ENCODE measurements at places on chromosomes 7 and 10. TPM values are rescaled to one million over a fixed set of nuclear protein-coding genes. Genes with fewer than 3 reads are reported as not detected.

Gene ZNF107
- 7.7 TPM for total RNA-seq

Gene NPTX2
- 3.8 TPM for total RNA-seq

Gene ANTXRL
- total RNA-seq: not detected

Gene NPS
- total RNA-seq: not detected

Gene SPDYE6
- total RNA-seq: not detected

Gene ABCB4
- total RNA-seq: 3.3 TPM

Gene FOXI2
- total RNA-seq: 0.40 TPM

GRCh38 chr10:24251547-24251946 lies 42.6 kb downstream of the KIAA1217 start:
- DNase-seq: no peak

GRCh38 chr10:83233691-83234090 lies 905.6 kb upstream of the GHITM start:
- DNase-seq: no peak

- DNase-seq: no peak
Observed at GRCh38 chr10:103554488-103555324, 61.2 kb downstream of the NEURL1 start.

DNA sequence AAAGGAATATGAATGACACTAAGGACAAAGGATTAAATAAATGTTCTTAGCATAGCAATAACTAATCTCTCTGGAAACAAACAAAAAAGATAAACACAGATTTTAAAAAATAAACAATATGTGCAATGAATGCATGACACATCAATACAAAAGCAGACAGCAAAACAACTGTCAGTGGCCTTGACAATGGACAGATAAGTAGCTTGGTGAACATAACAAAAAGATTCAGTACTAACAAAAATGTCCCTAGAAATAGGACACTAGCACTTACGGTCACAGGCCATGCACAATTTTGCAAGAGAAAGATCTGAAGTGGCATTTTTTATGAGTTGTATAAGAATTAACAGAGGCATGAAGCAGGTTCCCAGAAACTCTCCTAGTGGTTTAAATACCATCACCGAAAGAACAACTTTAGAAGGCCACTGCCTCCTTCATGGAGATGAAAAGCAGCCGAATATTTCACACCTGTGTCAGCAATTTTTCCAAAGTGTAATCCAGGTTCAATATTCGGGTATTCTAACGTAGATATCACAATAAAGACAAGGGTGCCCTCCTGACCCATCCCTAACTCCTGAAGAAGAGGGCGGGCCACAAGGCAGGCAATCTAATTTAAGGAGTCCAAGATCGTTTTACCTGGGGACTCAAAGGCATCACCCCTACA lies 231.3 kb upstream of the MKLN1 start:
- no peak for DNase-seq

DNA sequence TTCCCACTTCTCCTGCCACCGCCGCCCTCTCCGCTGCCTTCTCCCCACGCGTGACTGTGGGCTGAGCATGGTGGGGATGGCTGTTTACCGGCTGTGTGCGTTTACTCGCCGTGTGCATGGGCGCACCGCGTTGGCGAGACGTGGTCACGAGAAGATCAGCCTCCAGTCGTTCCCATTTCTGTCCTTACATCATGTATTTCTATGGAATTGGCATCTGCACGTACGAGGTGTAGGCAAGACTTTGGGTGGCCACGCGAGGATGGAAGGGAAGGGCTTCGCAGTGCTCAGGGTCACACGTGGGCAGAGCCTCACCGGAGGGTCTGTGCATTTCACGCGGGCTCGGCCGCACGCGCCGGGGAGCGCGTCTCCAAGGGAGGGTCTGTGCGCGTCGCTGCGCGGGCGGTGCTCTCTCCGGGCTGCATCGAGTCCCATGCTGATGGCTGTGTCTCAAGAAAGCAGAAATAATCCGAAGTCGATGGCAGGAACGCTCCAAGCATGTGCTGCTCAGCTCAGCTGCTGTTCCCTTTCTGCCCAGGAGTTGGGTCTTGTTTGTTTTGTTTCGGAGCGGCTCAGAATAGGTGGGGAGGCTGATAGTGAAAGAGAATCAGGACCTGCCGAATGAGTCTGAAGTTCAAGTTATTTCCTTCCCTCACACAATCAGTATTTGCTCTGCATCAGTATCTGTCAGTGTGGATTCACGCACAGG lies 973 bp downstream of the CAMK1D start:
- DNase-seq: peak; percentile 62

- DNase-seq: no peak
Observed at GRCh38 chr7:80348223-80348622, 163.6 kb downstream of the GNAT3 start.

DNA sequence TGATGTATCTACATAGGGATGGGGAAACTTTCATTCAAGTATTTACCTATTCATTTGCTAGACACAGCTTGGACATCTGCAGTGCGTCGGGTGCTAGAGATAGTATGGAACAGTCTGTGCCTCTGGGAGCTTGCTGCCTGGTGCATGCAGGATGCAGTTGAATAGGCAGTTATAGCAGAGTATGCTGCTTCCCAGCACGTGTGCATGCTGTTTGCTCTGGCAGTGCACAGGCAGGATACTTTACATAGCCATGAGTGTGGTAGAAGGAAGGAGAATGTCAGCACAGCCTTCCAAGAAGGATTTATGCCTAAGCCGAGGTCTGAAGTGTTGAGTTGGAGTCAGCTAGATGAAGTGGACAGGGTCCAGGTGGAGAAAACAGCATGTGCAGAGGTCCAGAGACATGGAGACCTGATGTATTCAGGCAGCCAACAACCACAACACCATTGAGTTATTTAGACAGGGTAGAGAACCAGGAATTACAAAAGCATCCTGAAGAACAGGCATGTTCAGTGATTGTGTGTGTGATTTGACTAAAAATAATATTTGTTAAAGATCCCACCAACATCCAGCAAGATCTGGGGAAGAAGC lies 8.1 kb downstream of the MAP3K8 start:
- DNase-seq: no peak

GRCh38 chr10:111522551-111522950 lies 445.7 kb downstream of the ADRA2A start:
- no peak for DNase-seq

DNA sequence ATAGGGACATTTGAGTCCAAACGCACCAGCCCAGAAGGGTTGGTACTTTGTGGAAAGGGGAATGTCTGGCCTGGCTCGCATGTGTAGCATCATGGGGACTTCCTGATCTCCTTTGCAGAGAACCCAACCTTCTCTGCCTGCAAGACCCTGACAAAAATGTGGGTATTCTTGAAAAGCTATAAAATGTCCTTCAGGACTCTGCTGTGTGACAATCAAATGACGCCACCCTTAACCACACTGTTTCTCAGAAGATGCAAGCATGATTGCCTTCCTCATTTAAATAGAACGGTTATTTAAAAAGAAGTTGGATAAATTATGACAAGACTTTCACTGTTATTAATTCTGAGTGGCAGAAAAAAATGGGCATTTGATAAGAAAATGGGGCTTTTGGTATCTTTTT lies 15.1 kb upstream of the GPR15LG start:
- no peak for DNase-seq

GRCh38 chr7:142856565-142857245 lies 1.8 kb downstream of the EPHB6 start:
- DNase-seq: no peak

DNA sequence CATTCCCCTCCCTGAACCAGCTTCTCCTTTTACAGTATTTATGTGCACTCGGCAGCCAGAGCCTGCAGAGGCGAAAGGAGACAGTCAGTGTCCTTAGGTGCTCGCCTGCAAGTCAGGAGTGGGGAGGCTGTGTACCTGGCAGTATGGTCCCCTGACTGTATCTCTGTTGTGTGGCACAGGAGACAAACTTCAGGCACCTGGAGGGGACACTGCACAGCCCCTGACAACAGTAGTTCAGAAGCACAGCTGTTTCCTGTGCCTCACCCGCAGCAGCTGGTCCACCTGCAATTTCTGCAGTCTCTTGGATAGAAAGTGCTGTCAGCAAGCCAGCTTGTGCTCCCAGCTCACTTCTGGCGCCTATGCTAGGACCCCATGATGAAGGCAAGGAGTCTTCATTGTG lies 73.4 kb upstream of the LAMB4 start:
- DNase-seq: no peak

DNA sequence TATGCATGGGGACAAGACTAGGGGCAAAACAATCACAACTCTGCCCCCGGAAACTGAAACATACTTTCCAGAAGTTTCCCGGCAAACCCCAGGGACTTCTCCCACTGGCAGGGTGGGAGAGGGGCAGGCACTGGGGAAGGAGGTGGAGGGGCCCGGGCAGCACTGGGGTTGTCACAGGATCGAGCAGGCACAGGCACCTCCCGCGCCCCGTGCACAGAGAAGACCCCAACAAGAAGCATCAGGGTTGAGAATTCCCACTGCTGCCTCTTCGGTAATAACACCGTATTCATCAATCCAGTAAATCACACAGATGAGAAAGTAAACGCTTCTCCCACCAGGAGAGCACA lies 490.5 kb downstream of the PTPRN2 start:
- no peak for DNase-seq

DNA sequence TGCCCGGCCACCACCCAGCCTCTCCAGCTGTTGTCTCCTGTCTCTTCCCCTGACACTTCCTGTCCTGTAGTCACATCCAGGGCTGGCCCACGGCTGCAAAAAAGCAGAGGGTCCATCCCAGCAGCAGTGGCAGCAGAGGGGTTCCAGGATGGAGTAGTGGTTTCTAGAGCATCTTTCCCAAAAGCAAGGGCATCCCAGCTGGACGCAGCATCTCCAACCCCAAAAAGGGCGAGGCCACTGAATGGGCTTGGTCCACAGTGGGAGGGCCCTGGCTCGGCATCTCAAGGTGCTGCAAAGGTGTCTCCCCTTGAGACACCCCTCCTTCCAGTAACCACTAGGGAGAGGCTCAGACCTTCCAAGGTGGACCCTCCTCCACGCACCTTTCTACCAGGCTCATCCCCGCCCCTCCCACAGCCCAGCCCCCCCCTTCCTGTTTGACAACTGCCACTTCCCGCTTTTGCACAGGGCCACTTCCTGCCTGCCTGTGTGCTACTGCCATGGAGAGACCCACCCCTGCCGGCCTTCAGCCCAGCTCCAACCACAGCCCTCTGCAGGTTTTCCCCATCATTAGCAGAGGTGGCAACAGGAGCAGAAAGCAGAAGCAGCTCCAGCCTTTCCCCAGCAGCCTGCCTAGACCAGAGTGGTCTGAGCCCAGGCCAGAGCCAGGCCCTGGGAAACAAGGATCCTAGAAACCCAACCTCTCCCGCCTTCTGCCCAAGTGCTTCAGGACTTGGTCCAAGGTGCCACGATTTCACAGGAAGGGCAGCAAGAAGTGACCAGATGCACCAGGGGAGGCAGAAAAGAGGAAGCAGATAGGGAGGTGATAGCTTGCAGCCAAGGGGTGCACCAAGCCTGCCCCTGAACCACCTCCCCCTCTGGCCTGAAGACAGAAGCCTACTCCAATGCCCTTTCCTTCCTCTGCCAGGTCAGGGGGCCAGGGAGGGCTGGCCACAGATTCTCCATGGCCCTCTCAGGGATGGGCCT lies 8.6 kb downstream of the CAMK2G start:
- DNase-seq: no peak

GRCh38 chr7:31253532-31253931 lies 87.0 kb downstream of the NEUROD6 start:
- no peak for DNase-seq

GRCh38 chr10:72687035-72687434 lies 4.9 kb upstream of the MCU start:
- DNase-seq: no peak

DNA sequence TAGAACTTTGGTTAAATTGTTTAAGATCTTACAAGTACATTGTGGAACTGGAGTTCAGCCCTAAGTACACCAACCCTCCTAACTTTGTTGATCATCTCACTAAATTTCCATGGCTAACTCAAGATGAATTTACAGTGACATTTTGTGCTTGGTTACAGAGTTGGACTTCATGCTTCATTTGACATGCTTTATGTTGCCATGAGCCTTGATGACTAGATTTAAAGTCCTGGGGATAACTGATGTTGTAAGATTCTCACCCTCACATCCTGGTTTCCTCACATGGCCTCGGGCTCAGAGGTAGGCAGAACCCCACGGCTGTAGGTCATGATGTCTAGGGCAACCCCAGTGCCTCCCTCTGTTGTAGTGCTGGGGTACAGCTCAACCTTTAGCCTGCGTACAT lies 397.2 kb upstream of the IGFBP3 start:
- no peak for DNase-seq

DNA sequence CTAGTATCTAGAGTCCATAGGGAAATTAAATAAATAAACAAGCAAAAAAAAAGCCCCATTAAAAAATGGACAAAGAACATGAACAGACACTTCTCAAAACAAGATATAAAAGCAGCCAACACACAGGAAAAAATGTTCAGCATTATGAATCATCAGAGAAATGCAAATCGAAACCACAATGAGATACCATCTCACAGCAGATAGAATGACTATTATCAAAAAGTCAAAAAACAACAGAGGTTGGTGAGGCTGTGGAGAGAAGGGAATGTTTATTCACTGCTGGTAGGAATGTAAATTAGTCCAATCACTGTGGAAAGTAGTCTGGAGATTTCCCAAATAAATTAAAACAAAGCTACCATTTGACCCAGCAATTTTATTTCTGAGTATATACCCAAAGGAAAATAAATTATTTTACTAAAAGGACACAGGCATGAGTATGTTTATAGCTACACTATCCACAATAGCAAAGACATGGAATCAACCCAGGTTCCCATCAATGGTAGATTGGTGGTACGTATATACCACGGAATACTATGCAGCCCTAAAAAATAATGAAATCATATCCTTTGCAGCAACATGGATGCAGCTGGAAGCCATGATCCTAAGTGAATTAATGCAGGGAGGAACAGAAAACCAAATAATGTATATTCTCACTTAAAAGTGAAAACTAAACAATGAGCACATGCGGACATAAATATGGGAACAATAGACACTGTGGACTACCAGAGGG lies 366.5 kb upstream of the SEMA3C start:
- DNase-seq: no peak

- no peak for DNase-seq
Observed at GRCh38 chr7:44333911-44334733, 8.7 kb upstream of the CAMK2B start.

DNA sequence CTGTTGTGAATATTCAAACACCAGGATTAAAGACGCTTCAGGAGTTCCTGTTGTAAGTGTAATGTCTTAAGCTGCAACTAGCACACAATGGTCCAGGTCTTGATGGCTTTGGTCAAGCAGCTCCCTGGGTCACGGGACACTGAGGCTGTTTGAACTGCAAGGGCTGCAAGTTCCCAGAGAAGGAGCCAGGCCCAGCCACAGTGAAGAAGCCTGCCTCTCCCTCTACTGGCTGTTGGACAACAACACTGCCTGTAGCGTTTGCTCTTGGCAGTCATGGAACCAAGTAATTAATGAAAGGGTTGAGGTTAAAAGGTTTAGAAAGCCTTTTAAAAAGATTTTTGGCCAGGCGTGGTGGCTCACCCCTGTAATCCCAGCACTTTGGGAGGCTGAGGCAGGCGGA lies 31.9 kb upstream of the GUSB start:
- DNase-seq: no peak

DNA sequence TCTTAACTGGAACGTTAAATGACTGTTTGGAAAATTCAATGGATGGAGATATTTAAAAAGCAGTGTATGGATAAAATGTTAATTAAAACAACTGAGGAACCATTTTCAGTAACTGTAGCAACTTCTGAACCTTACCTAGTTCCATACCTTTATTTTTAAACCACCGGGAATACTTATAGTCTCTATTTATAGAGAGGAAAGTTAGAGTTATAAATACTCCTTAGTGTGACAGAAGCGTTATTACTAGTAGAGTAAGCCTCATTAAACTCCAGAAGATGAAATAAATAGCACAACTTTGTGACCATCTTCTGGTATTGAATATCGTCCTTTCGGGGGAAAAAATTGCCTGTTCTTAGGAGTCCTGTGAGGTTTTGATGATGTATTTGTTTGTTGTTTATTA lies 114.9 kb downstream of the LCOR start:
- no peak for DNase-seq

All from sciatic nerve (tissue), 2 donors.